ENCODE measurements at places on chromosomes 12 and 14.

DNA sequence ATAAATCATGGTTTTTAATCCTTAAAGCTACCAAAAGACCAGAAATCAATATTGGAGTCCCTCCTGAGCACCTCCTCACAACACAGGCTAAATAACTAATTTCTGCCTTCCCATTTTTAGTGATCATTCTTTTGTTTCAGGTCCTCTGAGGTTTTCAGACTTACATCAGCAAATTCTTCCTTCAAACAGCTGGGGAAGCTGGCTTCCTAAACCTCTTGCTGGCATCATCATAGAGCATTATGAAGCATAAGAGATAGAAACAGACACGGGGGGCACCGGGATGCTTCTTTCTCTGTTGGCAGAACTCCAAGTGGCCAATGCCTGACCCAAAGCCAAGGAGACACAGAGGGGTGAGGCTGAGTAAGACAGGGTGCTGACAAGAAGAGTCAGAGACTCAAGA lies 47.9 kb upstream of the DBX2 start:
- no peak for DNase-seq

DNA sequence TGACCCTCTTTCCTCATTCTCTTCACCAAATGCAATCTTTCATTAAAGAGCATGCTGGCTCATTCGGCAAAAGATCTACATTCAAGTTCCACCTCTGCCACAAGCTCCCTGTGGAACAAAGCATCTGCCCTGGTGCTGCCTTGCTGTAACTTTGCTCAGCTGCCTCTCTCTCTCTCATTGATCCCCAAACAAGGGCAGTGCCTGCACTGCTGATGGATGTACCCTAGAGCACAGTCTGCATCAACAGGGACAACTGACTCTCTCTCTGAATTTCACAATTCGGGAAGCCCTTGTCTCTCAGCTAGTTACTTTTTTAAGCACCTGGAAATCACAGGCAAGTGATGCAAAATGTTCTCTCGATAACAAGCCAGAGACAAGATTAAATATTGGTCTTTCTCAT lies 174.0 kb upstream of the DIO2 start:
- no peak for DNase-seq

- DNase-seq = no peak
Measured at GRCh38 chr12:128318946-128319345, 52.0 kb downstream of the TMEM132C start.

DNA sequence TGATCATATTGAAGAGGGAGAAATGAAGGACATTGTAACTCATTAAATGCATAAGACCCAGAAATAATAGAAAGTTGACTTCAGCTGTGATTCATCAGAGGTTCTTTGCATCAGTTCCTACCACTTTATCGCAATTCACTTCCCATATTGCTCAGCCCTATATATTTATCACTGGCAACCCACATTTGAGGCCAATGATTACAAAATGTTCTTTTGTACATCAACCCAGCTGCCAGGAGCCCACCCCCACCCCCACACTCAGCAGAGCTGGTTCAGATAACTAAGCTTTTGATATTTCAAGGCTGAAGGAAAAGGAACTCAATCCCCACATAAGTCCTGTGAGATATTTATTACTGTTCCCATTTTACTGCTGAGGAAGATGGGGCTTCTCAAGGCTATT lies 51.2 kb upstream of the TMPO start:
- no peak for DNase-seq

DNA sequence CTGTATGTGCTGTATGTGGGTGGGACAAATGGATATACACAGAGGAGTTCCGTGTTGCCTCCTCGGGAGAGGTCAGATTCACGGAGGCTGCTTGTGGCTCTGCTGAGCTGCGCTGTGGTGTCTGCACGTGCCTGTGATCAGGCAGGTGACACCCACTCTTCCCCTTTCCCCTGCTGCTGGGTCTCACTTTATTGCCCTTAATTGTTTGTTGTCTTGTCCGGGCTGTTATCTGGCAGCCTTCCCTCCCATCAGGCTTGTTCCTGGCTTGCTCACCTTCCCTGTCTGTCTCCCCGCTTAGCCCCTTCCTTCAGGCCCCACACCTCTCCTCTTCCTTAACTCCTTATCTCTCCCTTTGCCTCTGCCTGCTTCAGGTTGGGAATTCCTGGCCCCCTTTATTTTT lies 13.5 kb downstream of the WNT5B start:
- no peak for DNase-seq

- DNase-seq = no peak
Measured at GRCh38 chr12:99005601-99006000, 360.5 kb downstream of the APAF1 start.

- DNase-seq = no peak
Measured at GRCh38 chr12:27293463-27293862, 39.2 kb upstream of the BMAL2 start.

- no peak for DNase-seq
Measured at GRCh38 chr12:66025477-66025876, 105.1 kb downstream of the LLPH start.

GRCh38 chr12:123559468-123559867 lies 24.9 kb upstream of the TMED2 start:
- no peak for DNase-seq

GRCh38 chr14:93970585-93970964 lies 5.8 kb downstream of the ASB2 start:
- no peak for DNase-seq

GRCh38 chr14:102568115-102568614 lies 24.3 kb upstream of the RCOR1 start:
- no peak for DNase-seq

DNA sequence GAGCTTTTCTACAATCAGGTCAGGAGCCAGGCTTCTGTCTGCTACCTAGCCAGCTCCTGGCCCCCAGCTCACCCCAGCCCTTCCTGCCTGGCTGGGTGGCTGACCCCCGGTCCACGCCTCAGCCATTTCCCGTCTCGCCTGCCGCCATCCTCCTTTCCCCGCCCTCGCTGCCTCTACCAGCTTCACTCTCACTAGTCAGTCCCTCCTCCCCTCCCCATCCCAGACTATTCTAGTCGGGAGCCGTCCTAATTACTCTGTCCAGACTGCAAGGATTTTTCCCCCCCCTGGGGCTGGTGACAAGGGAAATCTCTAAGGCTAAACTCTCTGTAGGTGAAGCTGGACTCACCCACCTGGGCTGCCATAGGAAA lies 825 bp downstream of the DHH start:
- DNase-seq = no peak

DNA sequence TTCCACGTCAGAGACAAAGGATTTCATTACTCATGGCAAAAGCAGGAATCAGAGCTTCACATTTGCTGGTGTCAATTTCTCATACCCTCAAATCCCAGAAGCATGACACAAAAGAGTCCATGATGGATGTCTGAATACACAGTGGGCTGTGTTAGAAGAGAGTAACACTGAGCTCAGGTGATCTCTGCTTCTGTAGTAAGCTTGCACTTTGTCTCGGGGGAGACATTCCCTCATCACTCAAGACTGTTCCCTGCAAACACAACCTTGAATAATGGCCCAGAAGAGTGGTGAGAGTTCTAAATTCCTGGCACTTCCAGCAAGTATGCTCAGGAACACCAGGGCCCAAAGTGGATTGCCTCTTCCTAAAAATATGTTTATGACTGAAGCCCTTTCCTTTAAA lies 1787.2 kb upstream of the SEL1L start:
- no peak for DNase-seq

- no peak for DNase-seq
Measured at GRCh38 chr12:32504591-32504990, 105.2 kb downstream of the FGD4 start.

DNA sequence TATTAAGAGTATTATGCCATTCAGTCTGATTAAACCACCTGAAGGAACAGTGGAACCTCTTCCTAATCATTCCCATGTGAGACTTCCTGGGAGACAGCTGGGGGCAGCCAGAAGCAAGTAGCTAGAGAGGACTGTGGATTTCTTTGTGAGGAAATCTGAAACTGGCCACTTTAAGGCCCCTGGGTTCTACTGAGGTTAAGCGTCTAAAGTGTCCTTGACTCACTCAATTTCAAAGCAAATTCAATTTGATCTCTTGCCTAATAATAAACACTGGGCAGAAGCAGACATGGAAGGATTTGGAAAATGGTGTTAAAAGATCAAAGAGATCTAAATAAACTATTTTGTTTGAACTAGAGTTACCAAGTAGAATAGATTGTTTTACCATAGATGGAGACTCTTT lies 909.9 kb downstream of the NRXN3 start:
- DNase-seq = no peak

DNA sequence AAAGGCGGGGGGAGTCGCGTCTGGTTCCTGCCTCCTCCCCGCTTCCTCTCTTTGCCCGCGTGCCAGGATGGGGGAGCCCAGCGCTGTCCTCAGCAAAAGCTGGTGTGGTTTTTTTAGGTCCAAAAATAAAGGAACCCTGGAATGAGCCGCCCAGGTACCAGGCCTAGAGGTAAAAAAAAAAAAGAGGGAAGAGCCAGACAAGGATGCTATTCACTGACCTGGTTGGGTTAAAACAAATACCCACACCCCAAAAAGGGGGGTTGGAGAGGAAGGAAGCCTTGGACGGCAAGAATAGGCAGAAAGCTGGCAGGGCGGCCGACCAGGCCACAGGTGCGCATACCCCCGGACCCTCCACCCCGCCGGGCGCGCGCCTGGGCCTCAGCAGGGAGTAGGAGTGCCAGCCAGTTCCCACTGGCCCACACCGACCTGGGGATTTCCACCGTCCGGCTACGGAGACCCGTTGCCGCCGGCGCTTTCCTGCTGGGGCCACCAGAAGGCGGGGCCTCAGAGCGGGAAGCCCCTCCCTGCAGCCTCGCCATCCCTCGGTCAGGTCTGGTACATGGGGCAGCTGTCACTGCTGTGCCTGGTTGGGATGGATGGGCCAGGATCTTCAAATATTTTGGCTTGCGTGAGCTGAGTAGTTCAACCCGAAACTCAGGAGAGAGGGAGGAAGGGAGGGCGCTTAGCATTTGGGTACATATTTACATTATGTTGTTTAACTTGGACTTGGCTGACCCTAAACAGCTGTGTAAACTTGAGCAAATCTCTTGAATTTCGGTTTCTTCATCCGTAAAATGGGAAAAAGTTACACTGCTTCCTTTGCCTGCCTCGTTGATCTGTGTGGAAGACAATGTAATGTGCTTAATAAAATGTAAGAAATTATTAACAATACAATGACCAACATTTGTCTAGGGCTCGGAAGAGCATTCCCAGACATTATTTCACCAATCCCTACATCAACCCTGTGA lies 5.4 kb upstream of the IRF2BPL start:
- no peak for DNase-seq

GRCh38 chr12:122174155-122174845 lies at the start of gene IL31:
Gene IL31, minus strand, starts transcription at chr12:122174221. Its CDS starts 49 bp downstream, at chr12:122174172.
- no peak for DNase-seq
